ENCODE measurements at places on chromosomes 6 and 20.

GRCh38 chr6:88477413-88477812, 311.3 kb upstream of the CNR1 start:
- DNase-seq = no peak

DNA sequence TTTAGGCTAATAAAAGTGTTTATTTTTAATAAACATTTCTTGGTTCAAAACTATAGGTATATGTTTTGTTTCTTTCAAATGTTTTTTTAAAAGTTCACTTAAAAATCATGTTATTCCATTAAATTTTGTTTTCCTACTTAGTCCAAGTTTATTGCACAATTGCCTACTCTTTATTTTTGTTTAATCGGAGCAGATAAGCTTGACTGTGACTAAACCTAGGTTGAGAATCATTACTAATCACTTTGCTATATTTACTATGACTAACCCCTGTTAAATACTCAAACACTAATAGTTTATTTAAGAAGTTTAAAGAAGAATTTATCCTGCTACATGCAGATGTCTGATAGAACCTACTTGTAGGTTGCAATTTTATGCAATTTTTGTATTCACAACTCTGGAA, 18.8 kb downstream of the MAP3K4 start:
- DNase-seq = no peak

DNA sequence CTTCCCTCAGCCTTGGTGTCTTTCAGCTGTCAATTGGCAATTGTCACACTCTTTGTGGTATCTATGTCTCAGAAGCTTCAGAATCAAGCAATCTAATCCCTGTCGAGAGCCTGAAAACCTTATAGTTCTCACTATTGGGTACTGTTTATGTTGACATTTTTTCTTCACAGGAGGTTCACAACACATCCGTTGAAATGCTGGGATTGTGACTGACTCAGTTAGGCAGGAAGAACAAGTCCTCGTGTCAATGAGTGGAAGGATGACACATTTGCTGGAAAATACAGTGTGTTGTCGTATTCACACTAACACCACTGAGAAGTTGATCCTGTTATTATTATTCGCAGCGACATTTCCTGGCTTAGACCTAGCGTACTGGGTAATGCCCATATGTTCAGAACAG, 163.9 kb upstream of the CITED2 start:
- DNase-seq = no peak

DNA sequence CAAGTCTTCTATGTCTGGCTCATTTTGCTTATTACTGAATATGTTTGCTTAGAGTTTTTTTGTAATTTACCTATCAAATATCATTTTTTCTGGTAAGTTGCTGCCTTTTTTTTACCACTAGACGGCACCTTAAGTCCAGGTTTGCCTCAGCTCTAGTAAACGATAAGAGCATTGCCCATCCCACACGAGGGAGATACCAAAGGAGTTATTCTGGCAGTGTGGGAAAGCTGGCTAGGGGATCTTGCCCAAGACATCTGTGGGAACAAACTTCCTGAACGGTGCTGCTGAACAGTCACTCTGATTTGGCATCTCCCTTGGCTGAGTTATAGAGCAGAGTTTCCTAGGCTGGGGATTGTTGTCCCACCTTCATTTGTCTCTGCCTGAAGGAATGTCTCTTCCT, 306.4 kb downstream of the COL12A1 start:
- no peak for DNase-seq

DNA sequence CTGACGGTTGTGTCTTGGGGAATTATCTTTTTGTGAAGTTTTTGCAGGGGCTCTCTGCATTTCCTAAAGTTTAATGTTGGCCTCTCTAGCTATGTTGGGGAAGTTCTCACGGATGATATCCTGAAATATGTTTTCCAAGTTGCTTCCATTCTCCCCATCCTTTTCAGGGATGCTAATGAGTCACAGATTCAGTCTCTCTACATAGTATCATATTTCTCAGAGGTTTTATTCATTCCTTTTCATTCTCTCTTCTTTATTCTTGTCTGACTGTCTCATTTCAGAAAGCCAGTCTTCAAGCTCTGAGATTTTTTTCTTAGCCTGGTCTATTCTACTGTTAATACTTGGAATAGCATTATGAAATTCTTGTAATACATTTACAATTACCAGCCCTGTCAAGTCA, 61.3 kb downstream of the UNC5CL start:
- no peak for DNase-seq

DNA sequence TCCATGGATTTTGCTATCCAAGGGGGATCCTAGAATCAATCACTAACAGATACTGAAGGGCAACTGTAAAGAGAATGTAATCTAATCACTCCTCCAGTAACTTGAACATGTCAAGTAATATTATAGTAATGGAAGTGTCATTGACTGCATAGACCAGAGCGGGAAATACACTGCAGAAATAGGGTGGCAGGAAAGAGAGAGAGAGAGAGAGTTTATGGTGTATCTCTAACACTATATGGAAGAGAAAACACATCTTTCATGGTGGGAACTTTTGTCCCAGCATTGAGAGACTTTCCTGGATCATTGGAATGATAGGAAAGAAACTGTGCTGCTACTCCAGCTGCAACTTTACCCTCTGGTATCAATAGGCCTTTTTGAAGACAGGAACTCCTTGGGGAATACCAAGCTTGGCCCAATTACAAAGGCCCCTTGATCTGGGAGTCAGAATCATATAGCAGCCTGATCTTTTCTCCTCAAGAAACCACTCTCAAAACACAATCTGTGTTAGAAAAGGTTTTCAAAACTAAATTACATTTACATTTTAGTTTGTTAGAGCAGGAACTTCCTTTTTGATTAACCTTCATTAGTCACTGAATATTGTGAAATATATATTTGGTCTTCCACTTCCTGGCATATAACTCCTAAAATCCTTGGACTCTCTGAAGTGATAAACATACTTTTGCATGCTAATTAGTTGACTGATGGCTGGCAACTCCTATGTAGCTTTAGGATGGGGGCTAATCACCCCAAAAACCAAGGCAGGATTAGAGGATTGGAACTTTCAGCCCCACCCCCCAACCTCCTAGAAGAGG, 29.5 kb upstream of the RNGTT start:
- DNase-seq = no peak
